ENCODE measurements at places on chromosomes 2 and 18.

DNA sequence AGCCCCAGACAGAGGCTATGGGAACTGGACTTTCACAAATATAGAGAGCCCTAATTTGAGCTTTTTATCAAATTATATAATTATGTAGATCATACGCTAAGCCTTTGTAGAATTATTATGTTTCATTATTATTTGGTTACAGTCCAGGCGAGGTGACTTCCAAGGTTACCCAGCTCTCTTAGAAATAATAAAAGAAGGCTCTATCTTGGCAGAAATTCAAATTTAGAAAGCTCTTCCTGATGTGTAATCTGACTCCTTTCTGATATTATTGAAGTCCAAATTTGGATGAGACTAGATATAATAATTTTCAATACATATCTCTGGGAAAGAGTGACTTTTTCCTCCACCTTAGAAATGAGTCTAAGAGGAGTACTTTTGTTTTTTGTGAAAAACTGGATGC is 4.8 kb upstream of the SLC38A11 start:
- no peak for DNase-seq

- no peak for DNase-seq
Observed at GRCh38 chr2:154446324-154446723, 252.2 kb upstream of the KCNJ3 start.

DNA sequence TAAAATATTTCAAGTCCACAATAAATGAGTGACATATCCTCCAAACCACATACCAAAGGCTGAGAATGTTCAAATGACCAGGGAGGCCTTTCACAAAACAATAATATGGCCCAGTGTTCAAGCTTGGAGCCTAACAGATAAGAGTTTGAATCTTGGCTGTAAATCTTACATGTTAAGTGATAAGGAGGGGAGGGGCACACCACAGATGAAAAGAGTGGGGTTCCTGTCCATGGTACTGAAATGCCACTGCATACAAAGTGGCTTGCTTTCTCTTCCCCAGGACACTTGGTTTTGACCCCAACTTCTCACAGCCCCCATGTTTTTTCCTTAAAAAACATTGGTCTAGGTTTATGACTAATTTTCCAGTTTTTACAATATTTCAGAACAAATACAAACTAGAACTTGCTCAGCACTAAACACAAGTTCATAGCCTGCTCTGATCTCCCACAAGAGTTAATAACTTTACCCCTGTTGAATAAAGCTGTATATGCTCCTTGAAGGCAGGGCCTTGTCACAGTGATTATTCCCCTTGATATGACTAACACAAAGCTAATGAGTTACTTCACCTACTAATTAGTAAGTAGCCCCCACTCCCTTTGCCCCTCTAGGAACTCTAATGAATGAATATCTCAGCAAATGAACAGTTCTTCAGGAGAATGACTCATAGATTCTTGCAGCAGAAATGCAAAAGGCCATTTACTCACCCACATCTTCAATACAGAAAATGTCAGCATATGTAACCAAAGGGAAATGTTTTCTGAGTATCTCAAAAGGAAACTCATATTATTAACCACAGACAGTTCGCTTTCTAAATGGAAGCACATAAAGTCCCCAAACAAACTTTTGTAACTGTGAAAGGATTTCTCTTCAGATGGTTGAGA is 142.2 kb downstream of the SATB2 start:
- peak; percentile 29 for DNase-seq

GRCh38 chr2:47309472-47309951 is 93.4 kb upstream of the MSH2 start:
- no peak for DNase-seq

- no peak for DNase-seq
Observed at GRCh38 chr18:26255695-26256622, 29.7 kb downstream of the TAF4B start.

DNA sequence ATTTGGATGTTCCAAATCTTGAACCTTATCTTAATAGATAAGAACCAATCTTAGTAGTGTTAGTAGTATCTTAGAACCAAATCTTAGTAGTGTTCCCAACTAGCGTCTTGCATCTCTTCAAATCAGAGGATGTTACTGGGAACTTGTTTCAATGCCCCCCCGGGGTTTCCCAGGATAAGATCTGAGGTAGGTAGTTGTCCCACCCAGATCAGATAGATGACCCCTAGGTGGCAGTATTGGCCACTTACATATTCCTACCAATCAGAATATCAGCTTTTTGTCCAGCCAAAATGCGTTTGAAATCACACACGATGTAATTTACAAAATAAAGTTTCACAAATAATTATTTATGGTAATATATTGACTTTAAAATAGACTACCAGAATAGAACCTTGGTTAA is 314.8 kb downstream of the MBD2 start:
- DNase-seq: no peak

DNA sequence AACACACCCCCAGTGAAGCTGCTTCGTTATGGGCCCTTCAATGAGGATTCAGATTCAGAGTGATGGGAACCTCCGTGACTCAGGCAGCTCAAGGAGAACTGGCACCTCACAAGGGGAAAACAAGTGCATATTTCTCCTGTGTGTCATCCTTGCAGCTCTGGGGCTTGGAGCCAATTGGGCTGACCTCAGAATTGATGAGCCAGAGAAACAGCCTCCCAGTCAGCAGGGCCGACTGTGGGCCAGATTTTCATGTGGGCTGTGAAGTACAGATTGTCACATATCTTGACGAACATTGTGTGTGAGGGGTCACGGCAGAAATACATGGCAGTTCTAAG is 189.6 kb upstream of the SP5 start:
- DNase-seq: no peak

- DNase-seq: peak; percentile 32
Observed at GRCh38 chr2:224284134-224284946, 117.6 kb downstream of the FAM124B start.

GRCh38 chr2:46082531-46083485 is 214.4 kb upstream of the EPAS1 start:
- DNase-seq: no peak

- DNase-seq: no peak
Observed at GRCh38 chr2:113078350-113078839, 10.6 kb downstream of the IL1F10 start.
